ENCODE measurements at places on chromosomes 3 and 15.

GRCh38 chr3:9422712-9423424, 25.5 kb downstream of the SETD5 start:
- no peak for DNase-seq

GRCh38 chr3:41434781-41435180, 235.5 kb downstream of the CTNNB1 start:
- no peak for DNase-seq

- DNase-seq: no peak
Measured at GRCh38 chr3:129605922-129606635, 397 bp downstream of the PLXND1 start.

- DNase-seq: no peak
Measured at GRCh38 chr3:136658946-136659682, 93.1 kb downstream of the STAG1 start.

GRCh38 chr15:63596676-63597037, 530 bp upstream of the FBXL22 start:
- DNase-seq: no peak

GRCh38 chr3:102979682-102980354, 545.0 kb downstream of the ZPLD1 start:
- DNase-seq: no peak

- no peak for DNase-seq
Measured at GRCh38 chr3:195771646-195772300, 40.0 kb downstream of the MUC4 start.

DNA sequence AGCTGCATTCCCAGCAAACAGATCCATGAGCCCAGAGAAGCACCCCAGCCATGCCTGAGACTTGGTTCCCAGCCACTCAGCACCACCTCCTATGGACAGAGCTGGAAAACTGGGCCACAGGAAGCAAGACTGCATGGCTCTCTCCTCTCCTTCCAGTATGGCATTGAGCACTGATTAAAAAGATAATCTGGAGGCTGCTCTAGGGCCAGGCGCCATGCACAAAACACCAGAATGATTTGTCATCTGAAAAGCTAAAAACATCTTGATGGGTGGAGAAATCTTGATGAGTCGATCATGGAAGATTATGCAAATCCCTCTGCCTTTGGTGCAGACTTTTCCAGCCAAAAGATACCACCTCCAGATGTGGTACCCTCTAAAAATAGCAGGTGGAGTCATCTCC, 62.7 kb upstream of the MRPS22 start:
- DNase-seq: no peak

- no peak for DNase-seq
Measured at GRCh38 chr15:27410996-27411605, 440.1 kb downstream of the GABRG3 start.

Data from stimulated activated CD4-positive, alpha-beta T cell treated with anti-CD3 and anti-CD28 coated beads, Interleukin-1b, Interleukin-23, amount 100 ng/mL, for 1 hour (primary cell).